Cortex of kidney (tissue), 1 donor: ENCODE measurements at places on chromosomes 12 and 14.

DNA sequence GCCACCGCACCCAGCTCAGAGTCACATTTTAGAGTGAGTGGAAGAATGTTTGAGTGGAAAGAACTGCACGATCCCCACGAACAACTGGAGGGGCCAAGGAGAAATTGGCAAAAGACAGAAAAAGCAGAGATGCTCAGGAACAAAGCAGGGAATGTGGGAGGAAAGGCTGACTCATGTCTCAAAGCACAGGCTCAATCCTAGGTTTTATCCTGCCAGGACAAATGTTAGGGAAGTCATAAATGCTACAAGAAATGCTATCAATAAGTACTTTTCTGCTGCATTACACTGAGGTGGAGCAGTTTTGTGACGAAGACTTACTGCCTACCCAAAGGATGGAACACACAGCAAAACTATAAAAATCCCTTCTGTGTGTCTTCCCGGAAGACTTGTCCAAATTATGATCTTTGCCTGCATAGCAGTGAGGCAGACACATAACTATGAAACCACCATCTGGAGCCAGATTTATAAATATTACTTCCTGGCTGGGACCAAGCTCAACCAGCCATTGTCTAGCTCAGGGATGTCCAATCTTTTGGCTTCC, 26.7 kb downstream of the NIN start:
- DNase-seq, result no peak

DNA sequence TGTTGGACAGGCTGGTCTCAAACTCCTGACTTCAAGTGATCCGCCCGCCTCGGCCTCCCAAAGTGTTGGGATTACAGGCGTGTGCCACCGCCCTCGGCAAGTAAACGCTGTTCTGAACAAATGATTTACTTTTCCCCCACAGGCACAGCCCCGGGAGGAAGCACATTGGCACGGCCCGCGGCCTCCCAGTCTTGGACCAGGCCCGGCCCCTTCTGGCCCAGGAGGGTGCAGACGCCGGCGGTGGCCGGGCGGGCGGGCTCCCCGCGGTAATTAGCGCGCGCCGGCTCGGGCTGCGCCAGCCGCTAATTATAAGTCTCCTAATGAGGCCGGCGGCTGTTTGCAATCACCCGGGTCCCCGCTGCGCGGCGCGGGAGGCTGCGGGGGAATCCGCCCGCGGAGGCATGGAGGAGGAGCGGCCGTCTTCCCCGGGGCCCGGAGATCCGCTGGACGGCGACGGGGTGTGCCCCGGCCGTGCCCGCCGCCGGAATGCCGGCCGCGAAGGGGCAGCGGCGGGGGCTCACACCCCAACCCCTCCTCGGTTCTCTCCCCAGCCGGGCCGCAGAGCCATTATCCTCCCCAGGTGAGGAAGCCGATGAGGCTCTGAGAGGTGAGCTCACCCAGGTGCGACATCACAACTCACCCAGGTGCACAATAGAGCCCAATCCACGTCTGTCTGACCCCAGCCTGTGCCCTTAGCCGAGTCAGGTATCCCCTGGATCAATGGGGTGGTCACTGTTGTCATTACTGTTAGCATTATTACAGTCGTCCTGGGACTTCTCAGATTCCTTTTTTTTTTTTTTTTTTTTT, 3.3 kb upstream of the POP5 start:
- no peak for DNase-seq

DNA sequence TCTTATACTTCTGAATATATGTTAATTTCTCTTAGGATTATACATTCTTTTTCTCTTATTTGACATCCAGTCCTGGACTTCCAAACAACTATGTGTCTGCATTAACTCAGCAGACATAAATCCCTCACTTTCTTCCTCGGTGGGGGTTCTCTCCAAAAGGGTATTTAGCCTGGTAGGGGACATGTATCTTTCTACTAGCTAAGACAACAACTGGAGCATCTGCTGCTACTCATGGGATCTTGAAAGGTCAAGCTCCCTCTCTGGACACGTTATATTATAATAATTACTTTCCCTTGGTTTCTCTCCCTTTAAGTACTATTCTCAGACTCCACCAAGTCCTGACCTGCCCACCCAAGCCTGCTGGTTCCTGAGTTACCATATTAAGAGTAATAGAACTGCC, 983.7 kb upstream of the FLRT2 start:
- DNase-seq, result no peak

DNA sequence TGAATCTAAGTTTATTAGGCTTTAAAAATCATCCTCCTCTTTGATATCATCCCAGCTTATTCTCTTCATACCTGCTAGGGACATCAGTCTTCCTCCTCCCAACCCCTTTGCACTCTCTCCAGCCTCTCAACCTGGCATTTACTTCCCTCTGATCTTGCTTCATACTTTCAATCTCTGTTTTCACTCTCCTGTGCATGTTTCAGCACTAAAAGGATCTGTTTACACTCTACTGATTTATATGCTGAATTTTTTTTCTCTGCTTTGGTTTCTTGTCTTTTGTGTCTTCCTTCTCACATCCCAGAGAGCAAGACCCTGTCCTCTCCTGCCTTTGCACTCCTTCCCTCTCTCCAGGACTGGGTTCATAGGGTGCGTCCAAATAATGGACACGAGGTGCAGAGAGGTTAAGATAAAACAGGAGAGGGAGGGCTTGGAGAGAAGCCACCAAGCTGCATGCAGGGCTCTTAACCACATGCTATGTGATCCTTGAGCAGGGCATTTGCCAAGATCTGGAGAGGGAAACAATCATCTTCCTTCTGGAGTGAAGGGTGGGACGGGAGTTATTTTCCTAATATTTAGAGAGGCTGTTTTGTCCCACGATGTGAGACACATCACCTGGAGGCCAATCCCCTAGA, 3.0 kb upstream of the CISTR start:
- DNase-seq, result no peak

- DNase-seq, result no peak
These were observed 502 bp upstream of the MBIP start for GRCh38 chr14:36320897-36321381.

DNA sequence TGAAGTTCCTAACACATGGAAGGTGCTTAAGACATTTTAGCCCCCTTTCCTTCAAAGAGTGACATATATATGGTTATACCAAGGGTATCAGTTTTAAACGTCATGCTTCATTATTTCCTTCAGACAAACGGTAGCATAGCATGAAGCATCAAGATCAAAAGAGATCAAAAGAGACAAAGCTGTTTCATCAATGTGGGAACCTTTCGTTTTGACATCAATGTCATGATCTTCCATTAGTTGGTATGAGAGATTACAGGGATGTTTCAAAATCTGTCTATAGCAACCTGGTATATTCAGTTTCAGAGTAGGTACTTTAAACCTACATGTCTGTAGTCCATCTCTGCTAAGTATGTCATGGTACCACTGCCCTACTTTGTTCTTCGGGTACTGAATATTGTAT, 28.3 kb downstream of the PUS7L start:
- no peak for DNase-seq

GRCh38 chr14:64196814-64197411, 97.3 kb downstream of the ESR2 start:
- no peak for DNase-seq

GRCh38 chr14:29320286-29320685, 553.7 kb downstream of the FOXG1 start:
- no peak for DNase-seq

GRCh38 chr14:50821510-50822464, 9.2 kb downstream of the NIN start:
- DNase-seq, result no peak

- DNase-seq, result no peak
These were observed 3.1 kb downstream of the HIF1A start for GRCh38 chr14:61698206-61698980.

- no peak for DNase-seq
These were observed 33.6 kb downstream of the TMEM233 start for GRCh38 chr12:119627019-119627643.

- no peak for DNase-seq
These were observed 16.9 kb downstream of the CCDC88C start for GRCh38 chr14:91400696-91401095.

DNA sequence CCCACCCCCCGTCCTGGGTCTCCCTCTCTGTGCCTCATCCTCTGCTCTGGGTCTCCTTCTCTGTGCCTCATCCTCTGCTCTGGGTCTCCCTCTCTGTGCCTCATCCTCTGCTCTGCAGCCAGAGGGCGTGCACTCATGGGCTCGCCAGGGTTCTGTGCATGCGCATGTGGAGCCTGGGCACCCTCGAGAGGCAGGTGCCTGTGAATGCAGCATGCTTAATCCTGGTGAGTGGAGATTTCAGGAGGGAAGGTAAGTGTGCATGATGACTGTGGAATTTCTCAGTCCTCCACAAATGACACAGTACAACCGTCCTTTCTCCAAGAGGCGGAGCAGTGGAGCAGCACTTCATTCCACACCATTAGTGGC, 65.2 kb downstream of the EP400 start:
- DNase-seq, result no peak

GRCh38 chr14:93160353-93160801, 24.3 kb downstream of the MOAP1 start:
- no peak for DNase-seq

DNA sequence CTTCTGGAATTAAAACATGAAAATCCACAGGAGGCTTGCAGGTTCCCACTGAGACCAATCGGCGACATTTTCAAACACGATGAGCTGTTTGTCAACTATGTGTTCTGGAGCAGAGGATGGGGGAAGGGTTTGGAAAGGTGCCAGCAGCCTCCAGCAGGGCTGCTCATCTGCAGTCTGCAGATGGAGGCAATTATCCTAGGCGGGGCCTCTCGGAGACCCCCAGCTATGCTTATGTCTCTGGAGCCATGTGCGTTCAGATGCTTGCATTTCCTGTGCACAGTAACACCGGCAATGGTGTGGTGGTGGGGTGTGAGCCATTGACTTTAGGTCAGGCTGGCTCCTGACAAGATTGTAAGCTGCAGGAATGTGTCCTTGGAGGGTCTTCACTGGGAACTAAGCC, 51.7 kb downstream of the RPH3A start:
- no peak for DNase-seq

DNA sequence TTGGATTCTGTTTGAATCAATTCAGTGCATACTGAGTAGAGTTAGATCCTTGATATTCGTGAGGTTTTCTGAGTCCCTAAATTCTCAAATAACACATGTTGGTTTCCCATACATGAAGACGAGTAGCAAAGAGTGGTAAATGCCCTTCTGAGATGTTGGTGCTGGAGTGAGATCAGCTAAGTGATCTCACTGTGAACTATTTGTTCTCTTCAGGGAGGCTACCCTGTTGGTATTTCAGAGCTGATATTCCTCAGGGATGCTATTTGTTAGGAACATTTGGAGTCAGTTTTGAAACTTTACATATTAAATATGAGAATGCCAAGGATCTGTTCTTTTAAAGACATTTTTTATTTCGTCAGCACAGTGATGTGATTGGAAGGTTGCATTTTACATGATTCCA, 54.7 kb downstream of the SUSD6 start:
- DNase-seq, result no peak

- DNase-seq, result no peak
These were observed 17.0 kb downstream of the EAPP start for GRCh38 chr14:34522496-34522895.

DNA sequence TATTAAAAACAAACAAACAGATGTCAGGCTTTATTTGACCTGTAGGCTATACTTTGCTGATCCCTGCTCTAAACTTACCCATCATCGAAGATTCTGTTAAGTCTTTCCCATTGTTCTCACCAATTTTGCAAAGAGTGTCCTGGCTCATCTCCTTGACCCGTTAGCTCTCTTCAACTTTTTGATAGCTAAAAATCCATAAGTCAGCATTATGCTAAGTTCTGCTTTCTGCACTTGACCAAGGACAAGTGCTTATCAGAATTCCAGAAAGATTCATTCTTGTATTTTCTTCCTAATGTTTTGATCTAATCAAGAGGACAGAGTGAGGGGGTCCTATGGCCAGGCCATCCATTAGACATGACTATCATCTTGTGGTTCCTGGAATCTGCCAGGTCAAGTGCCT, 503.5 kb downstream of the FUT8 start:
- no peak for DNase-seq

GRCh38 chr12:54126029-54126695, 62.6 kb downstream of the SMUG1 start:
- DNase-seq, result no peak

DNA sequence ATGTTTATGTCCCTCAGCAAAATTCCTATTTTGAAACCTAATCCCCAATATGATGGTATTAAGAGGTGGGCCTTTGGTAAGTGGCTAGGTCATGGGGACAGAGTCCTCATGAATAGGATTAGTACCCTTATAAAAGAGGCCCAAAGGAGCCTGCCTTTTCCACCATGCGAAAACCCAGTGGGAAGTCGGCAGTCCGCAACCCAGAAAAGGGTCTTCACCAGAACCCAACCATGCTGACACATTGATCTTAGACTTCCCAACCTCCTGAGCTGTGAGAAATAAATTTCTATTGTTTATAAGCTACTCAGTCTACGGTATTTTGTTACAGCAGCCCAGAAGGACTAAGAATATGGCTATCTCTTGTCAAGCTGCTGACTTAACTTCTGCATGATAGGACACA, 66.5 kb downstream of the COCH start:
- DNase-seq, result no peak

DNA sequence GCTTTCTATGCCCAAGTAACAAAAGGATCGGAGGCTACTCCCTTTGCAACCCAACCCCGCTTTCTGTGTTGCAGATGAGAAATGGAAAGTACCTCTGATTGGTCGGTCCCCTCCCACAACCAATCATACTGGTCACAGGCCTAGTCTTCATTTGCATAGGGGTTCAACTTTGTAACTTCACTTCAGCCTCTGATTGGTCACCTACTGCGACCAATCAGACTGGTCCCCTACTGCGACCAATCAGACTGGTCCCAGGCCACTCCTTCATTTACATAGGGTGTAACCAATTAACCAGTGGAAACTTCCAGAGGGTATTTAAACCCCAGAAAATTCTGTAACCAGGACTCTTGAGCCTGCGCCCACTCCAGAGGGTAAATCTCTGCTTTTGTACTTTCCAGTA, 906.4 kb upstream of the TMEM132C start:
- no peak for DNase-seq

DNA sequence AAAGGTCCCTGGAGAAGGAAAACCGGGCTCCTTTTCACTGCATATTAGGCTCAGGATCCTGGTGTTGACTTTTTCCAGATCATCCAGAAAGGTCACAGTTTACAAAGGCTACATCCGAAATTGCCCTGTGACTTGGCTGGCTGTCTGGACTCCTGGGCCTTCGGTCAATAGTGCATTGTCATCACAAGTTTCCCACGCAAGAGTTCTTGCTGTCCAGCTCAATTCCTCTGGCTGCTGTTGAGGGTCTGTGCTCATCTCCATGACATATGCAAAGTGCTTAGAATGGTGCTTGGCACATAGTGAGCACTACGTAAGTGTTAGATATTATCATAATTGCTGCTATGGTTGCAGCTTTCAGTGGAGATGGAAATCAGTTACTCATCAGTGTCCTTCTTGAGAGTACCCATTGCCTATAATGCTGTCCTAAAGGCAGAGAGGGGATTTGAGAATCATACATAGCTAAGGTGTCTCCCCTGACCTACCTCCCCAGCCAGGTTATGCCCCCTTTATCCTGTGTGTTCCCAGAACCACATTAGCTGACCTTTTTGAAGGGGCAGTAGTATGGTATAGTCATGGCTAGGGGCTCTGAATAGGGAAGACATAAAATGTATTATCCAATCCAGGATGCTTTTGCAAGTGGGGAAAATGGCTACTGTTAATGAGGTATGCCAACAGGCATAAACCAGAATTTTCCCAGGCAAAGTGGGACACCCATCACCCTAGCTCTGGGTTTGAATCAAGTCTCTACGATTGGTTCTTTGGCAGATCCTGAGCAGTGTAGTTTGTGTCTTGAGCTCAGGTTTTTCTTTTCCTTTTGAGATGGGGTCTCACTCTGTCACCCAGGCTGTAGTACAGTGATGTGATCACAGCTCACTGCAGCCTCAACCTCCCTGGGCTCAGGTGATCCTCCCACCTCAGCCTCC, 132.0 kb upstream of the CCND2 start:
- DNase-seq, result no peak

- no peak for DNase-seq
These were observed 52.7 kb downstream of the CCDC92 start for GRCh38 chr12:123919980-123920360.
